ENCODE measurements at places on chromosomes 1 and 21.

DNA sequence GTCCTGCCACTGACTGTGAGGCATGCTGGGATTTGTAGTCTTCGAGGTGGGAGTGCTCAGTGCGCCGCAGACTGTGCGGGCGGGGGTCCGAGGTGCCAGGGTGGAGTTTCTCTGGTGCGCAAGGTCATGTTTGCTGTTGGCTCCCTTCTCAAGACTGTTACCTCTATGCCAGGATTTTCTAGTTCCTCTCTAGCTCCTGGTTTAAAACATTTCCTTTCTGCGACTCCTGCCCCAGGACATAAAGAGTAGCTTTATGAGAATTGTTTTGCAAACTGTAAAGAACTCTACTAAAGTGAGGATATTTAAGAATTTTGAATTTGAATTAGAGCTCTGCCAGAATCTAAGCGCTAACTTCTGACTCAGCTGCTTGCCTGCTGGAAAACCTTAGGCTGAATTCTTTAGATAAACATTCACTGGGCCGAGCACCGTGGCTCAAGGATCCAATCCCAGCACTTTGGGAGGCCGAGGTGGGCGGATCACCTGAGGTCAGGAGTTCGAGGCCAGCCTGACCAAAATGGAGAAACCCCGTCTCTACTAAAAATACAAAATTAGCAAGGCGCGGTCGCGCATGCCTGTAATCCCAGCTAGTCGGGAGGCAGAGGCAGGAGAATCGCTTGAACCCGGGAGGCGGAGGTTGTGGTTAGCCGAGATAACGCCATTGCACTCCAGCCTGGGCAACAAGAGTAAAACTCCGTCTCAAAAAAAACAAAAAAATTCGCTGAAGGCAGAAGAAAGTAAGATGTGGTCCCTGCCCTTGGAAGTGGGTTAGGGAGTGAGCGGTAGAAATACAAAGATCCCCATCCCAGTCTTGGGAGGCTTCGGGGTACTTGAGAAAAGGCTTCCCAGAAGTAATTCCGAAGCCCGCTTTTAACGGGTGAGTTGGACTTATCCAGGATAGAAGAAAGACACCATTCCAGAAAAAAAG lies 992 bp upstream of the USP48 start:
- peak; percentile 44 for DNase-seq

GRCh38 chr1:241837901-241838300 lies 10.1 kb upstream of the EXO1 start:
- DNase-seq: no peak

DNA sequence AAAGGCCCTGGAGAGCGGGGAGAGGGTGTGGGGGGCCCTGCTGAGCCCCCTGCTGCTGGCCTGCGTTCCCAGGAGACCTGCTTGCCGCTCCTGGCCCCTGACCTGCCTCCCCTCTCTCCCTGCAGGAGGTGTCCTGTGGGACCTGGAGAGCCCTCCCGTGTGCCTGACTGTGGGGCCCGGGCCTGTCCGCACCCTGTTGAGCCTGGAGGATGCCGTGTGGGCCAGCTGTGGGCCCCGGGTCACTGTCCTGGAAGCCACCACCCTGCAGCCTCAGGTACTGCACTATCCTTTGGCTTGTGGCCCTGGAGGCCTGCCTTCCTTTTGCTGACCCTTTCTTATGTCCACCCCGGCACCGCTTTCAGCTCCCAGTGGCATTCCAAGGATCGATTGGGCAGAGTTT lies 90.8 kb upstream of the ACTL8 start:
- no peak for DNase-seq

GRCh38 chr1:104592926-104593325 lies 843.2 kb downstream of the AMY1C start:
- DNase-seq: no peak

- DNase-seq: no peak
Observed at GRCh38 chr1:8512504-8512903, 194.6 kb downstream of the SLC45A1 start.

DNA sequence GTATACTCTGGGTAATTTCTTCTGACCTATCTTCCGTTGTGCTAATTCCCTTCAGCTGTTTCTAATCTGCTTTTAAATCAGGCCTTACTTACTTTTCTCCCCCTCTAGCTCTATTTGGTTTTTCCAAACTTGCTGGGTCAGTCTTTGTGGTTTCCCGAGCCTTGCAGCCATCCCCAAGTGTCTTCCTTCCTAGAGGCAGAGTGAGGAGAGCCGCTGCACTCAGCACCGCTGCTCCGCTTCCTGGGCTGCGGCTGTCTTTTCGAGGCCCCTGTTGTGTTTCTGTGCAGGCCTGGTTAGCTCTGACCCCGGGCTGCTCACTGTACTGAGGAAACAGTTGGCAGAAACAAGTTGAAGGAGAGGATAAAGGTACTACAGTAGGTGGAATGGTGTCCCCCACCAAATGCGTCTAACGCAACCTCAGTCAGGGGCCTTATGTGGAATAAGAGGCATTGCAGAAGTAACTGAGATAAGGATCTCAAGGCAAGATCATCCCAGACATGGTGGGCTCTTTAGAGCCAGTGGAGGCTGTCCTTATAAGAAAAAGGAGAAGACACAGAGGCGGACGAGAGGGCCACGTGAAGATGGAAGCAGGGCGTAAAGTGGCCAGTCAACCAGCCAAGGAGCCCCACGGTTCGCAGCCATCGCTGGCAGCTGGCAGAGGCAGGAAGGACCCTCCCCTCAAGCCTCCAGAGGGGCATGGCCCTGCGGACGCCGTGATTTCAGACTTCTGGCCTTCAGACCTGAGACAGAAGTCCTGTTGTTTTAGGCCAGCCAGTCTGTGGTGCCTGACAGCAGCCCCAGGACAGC lies 10.5 kb downstream of the WNT9A start:
- no peak for DNase-seq

DNA sequence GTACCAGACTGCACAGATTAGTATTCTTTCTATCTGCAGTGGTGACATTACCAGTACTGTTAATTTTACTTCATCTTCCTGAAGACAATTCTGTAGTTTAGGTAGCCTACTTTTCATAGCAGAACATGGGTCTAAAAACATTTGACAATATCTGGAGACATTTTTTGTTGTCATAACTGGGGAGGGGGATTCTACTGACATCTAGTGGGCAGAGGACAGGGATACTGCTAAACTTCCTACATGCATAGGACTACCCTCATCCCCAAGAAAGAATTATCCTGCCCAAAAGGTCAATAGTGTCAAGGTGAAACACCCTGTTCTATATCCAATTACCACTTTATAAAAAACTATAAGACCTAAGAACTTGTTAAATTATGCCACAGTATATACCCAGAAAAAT lies 3.4 kb upstream of the ARHGAP29 start:
- DNase-seq: no peak

DNA sequence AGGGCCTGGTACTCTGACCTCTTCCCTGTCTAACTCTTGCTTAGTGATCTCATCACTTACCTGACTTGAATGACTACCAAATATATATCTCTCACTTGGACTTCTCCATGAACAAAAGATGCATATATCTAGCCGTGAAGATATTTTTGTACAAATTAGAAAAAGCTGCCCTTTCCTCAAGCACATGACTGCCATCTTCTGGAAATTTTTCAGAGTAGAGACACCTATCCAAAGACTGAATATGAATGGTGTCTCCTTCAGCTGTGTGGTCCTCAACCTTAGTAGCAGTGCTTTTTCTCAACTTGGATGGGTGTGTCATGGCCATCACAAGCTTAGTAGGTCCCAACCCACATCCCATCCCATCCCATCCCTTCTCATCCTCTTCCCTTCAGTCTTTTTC lies 142.3 kb downstream of the DNM3 start:
- DNase-seq: no peak

- no peak for DNase-seq
Observed at GRCh38 chr1:202329891-202330290, 11.8 kb downstream of the UBE2T start.

DNA sequence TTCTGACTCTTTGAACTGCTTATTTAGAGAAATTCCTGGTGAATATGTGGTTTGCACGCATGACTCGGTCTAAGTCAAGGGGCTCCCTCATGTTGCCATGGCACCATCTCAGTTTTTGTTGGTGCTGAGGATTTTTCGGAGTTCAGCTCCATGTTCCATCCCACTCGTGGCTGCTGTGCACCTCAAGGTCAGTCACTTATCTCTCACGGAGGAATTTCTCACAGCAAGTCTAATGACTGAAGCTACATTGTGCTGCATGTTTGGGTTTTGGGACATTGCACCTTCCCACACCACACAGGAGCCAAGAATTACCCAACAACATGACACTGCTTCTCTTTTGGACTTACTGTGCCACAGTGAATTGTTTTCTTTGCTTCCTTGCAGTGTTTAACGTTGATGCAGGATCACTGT lies 269.9 kb downstream of the NCAM2 start:
- DNase-seq: no peak

DNA sequence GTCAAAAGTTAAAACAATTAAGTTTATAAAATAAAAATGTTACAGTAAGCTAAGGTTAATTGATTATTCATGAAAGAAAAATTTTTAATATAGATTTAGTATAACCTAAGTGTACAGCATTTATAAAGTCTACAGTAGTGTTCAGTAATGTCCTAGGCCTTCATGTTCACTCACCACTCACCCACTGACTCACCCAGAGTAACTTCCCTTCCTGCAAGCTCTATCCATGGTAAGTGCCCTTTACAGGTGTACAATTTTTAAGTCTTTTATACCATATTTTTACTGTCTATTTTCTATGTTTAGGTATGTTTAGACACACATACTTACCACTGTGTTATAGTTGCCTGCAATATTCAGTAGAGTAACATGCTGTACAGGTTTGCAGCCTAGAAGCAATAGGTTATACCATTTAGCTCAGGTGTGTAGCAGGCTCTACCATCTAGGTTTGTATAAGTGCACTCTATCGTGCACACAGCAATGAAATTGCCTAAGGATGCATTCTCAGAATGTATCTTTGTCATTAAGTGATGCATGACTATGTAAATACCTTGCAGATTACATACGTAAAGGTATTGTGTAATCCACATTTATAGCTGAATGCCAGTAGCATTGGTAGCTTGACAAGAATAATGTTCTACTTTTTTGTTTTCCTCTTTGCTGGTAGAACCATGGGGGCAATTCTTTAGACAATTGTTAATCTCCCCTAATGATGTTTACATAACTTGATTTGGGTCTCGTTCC lies 35.7 kb upstream of the GPR88 start:
- no peak for DNase-seq

- DNase-seq: no peak
Observed at GRCh38 chr1:228883535-228883934, 148.3 kb downstream of the RHOU start.

DNA sequence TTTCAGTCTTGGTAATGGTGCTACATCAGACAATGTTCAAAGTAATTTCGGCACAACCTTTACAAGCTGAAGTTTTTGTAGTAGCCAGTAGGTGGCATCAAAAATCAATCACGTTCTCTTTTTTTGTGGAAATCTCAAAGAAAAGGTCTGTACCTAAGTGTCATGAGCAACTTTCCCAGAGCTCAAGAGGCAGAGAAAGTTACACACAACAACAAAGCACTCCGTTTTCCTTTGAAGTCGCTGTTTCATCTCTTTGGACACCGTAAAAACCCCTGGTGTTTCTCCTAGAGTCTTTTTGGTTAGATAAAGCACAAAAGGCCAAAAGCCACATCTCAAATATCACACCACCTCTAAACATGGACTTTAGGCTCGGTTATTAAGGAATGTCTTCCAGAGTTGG lies 131.6 kb downstream of the LHX8 start:
- no peak for DNase-seq

DNA sequence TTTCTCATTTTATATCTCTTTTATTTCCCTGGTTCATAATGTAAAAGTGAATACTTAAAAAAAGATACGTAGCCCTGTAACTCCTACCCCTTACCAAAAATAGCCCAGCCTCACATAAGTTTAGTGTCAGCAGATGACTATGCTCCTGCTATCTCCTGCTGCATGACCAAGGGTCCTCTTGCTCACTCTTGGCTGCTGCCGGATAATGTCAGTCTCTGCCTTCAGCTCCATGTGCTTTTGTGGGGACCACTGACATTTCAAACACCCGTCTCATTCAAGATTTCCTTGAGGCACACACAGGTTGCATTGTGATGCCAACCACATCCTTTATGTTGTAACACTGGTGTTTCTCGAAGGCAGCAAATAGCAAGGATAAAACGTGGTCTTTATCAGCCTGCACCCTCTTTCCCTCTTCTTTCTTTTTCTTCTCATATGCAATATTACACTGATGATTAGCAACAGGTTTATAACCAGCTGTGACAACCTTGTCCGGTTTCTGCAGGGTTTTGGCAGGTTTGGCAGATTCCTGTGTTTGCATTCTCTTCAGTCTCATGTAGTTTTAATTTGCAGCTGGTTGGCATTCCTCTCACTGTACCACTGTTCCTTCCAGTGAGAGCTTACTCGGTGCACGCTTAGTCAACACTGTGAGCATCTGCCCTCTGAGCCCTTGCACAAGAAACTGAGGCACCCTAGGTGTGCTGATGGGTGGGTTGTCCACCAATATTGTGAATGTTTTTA lies 62.2 kb downstream of the ZNF684 start:
- DNase-seq: no peak

DNA sequence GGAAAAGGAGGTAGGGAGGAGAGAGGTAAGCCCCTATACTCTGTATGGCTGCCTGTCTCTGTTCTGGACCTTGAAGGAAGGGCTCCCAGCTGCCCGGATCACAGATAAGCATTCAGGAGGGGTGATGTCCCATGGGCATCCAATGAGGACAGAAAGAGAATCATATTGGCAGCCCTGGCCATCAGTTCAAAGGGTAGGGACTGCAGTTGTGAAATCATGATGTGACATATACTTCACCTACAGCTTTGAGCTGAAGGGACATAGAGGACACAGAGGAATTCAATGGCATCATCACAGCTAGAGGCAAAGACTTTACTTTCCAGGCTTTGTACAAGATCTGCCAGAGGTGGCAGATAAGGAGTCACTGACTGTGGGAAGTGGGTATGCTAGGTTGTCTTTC lies 21.6 kb downstream of the DDX20 start:
- DNase-seq: no peak

DNA sequence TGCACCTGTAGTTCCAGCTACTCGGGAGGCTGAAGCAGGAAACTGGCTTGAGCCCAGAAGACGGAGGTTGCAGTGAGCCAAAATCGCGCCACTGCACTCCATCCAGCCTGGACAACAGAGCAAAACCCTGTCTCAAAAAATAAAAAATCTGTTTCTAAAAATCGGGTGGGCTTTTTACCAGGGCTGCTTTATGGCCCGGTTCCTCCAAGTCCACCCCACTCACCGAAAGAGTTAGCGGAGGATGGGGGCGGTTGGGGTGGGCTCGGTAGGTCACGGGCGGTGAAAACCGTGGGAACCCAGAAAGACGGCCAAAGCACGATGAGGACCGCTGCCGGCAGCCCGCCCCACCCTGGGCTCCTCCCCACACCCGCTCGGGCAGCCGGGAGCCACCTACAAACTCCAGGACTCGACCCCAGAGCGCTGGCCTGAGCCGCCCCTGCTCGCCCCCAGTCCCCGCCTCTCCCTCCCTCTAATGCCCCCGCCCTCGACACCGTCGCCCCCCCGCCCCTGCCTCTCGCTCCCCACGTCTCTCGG lies 846 bp upstream of the PER3 start:
- no peak for DNase-seq

GRCh38 chr1:11885916-11886315 lies 27.2 kb upstream of the NPPB start:
- DNase-seq: no peak

GRCh38 chr1:205071028-205071409 lies 13.2 kb downstream of the TMEM81 start:
- no peak for DNase-seq

GRCh38 chr1:172069534-172069933 lies 228.2 kb downstream of the DNM3 start:
- DNase-seq: no peak
